Nucleus accumbens (tissue), 56 donors: ENCODE measurements at places on chromosomes 13 and 19.

DNA sequence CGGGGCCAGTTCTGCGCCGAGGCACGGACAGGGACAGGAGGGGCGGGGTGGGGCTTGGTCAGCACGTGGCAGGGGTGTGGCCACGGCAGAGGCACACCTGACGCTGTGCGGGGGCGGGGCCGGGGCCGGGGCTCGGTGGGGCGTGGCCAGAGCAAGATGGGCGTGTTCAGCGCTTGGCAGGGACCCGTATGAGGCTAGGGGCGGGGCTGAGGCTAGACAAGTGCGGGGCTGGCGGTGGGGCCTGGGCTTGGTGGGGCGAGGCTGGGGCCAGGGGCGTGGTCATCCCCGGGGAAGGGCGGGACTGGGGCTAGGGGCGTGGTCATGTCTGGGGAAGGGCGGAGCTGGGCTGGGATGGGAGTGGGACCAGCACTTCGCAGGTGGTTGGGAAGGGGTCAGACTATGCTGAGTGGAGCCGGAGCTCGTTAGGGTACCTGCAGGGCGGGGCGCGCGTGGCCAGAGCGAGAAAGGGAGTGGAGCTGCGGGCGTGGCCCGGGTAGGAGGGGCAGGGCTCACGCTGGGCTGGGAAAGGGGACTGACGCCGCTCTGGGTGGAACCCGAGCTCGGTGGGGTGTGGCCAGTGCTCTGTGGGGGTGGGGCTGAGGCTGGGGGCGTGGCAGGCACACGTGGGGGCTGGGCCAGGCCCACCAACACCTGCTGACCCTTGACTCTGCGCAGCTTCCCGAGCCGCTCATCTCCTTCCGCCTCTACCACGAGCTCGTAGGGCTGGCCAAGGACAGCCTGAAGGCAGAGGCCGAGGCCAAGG is 12.8 kb downstream of the POLR2E start:
- DNase-seq, result no peak

DNA sequence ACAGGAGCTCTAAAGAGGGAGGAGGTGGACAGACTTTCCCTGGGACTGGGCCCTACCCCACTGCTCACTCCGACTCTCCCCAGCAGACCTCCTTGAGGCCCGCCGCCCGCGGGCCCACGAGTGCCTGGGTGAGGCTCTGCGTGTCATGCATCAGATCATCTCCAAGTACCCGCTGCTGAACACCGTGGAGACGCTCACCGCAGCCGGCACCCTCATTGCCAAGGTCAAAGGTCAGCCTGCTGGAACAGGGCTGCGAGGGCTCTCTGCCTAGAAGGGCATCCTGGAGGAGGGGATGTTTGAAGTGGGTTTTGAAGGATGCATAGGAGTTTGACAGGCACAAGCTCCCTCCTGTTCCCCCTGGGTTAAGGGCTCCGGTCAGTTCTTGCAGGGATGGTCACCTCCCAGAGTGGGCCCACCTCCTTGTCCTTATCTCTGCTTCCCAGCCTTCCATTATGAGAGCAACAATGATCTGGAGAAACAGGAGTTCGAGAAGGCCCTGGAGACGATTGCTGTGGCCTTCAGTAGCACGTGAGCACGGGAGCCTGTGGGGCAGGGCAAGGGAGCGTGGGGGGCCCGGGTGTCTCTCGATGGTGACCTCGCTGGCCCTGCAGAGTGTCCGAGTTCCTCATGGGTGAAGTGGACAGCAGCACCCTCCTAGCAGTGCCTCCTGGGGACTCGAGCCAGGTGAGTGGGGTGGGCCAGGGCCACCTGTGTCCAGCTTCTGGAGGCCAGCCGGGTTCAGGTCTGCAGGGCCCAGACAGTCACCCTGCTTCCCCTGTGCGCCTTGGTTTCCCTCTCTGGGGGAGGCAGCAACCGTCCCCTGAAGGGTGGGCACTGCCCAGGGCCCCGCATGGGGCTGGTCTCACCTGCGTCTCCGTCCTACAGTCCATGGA is 6.3 kb downstream of the ARHGAP45 start:
- DNase-seq, result no peak

GRCh38 chr19:53518716-53519115 is 19.2 kb upstream of the ZNF331 start:
- DNase-seq, result no peak

GRCh38 chr19:44848036-44848811 is 2.1 kb downstream of the NECTIN2 start:
- DNase-seq, result no peak

- no peak for DNase-seq
Observed at GRCh38 chr13:114112826-114113322, 19.5 kb downstream of the RASA3 start.

DNA sequence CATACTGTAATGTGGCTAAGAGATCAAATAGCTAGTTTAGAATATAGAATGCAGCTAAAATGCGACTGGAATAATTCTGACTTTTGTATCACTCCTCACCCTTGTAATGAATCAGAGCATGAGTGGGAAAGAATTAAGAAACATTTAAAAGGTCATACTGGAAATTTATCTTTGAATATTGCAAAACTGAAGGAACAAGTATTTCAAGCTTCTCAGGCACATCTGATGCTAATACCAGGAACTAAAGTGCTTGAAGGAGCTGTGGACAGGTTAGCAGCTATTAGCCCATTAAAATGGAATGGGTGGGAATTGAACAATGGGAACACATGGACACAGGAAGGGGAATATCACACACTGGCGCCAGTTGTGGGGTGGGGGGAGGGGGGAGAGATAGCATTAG is 144.2 kb upstream of the ZNF91 start:
- DNase-seq, result no peak

GRCh38 chr13:113364901-113365582 is 1.1 kb upstream of the GRTP1 start:
- DNase-seq, result no peak

DNA sequence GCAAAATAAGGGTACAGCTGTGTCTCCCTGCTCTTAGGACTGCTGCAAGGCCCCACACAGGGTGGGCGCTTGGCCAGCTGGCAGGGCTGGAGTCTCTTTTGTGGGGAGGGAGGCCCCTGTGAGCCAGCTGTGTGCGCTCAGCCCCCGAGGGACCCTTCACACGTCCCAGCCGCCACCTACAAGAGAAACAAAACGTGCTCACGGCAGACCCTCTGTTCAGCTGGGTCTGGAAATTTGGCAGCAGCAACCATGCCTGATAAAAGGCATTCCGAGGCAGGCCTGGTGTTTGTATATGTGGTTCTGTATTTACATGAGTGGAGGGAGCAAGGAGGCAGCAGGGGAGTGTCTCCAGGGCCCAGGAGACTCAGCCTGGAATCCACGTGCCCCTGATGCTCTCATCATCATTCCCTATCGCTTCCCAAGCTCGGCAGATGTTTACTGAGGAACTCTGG is 49.7 kb downstream of the CRTC1 start:
- no peak for DNase-seq

GRCh38 chr13:104796581-104796980 is 1730.4 kb upstream of the SLC10A2 start:
- DNase-seq, result no peak

DNA sequence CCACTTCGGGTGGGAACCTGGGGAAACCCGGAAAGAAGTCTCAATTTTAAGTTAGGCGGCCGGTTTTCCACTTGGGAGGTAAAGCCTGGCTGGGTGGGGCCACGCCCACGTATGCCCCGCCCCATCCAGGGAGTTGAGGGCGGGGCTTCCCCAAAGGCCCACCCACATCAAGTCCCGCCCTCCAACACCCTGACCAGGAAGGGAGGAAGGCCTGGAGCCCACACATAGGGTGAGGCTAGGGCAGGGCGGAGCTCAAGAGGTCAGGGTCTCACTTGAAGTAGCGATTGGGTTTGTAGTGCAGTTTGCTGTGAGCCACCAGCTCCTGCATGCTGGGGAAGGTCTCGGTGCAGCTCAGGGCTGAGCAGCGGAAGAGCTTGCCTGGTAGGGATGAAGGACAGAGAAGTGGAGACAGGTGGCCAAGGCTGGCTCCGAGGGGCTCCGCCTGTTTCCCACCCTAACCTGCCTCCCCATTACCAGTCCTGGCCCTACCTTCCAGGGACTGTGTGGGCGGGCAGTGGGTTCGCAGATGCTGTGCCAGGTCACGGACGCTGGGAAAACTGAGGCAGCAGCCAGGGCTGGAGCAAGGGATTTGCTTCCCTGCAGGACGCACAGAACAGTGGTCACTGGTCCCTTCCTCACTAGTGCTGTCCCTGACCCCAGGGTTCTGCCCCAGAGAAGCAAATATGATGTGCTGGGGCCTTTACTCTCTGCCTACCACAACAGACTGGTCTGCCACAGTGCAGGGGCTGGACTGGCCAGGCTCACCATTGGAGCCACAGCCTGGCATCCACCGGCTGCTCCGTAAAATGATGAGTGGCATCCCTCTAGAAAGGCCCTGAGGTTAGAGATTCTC is 1.6 kb downstream of the ZNF414 start:
- DNase-seq, result no peak

GRCh38 chr19:55526216-55527196 is 10.4 kb downstream of the SBK2 start:
- DNase-seq, result no peak

DNA sequence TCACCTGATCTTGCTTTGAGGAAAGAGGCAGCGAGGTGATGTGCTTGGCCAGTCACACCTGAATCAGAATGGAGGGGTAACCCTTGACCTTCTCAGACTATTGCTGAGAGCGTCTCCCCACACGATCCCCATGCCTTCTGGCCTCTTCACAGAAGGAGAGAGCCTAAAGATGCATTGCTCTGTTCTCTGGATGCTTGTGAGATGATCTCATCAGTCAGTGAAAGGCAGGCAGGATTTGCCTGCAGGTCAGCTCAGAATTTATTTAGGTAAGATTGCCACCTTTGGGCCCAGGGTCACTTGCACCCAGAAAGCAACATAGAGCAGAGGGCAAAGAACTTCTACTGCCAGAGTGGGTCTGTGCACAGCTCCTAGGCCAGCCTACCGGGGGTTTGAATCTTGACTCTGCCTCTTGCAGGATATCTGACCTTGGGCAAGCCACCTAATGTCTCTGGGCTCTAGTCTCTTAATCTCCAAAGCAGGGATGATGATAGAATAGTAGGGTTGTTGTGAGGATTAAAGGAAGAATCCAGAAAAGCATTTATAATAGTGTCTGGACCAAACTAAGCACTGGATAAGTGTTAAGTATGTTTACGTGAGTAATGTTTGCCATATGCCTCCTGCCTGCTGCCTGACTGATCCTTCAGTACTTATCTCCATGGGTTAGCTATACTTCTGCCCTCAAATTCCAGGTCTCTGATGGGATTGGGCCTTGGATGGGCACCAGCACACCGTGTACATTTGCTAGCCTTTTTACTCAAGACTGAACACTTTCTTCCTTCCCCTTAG is 8.4 kb upstream of the FLT1 start:
- DNase-seq, result no peak

DNA sequence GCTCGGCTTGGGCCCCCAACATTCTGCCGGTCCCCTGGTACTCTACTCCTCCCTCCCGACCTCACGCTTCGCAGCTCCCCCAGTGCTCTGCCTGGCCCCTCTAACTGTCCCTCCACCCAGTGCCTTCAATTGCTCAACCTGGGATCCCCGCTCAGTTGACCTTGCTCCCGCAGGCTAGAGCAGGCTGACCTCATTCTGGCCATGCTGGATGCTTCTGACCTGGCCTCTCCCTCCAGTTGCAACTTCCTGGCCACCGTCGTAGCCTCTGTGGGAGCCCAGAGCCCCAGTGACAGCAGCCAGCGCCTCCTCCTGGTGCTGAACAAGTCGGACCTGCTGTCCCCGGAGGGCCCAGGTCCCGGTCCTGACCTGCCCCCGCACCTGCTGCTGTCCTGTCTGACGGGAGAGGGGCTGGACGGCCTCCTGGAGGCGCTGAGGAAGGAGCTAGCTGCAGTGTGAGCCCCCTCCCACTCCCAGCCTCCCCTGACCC is 3.6 kb downstream of the GTPBP3 start:
- no peak for DNase-seq

DNA sequence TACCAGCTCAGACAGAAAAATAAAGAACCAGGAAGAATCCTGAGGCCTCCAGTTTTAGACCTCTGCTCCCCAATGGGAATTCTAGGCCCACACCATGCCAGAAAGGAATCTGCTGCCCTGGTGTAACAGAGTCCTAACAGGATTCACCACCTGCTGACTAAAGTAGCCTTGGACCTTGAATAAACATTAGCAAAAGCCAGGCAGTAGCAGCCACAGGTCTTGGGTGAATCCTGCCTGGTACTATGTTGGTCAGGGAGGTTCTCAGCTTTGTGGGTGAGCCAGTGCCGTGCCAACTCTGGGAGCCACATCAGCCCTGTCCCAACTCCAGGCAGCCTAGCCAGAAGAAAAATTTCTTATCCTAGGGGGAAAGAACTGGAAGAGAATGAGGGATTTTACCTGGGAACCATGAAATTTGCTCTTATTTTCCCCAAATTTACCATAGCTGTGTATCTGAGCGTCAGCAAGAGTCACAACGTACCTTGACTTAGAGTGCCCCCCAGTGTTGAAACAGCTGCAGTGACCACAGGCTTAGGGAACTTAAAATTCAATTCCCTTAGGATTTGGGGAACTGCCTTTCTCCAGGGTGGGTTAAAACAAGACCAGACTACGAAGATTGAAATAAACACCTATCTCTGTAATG is 1895.6 kb upstream of the PRR20A start:
- DNase-seq, result no peak

DNA sequence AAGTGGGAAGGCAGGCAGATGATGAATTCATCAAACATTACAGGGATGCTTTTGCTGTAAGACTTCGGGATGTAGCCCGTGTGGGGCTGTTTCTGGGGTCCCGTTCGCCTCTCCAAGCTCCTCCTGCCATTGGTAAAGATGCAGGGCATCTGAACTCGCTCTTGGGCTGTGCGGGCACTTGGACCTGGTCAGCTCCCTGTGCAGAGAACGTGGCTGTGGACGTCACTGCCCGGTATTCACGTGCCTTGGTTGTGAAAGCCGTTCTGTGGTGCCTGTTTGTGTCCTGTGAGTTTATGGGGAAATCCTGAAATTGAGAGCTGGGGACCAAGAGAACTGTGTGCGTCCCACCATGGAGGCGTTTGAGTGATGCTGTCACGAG is 5.4 kb downstream of the TFDP1 start:
- no peak for DNase-seq

DNA sequence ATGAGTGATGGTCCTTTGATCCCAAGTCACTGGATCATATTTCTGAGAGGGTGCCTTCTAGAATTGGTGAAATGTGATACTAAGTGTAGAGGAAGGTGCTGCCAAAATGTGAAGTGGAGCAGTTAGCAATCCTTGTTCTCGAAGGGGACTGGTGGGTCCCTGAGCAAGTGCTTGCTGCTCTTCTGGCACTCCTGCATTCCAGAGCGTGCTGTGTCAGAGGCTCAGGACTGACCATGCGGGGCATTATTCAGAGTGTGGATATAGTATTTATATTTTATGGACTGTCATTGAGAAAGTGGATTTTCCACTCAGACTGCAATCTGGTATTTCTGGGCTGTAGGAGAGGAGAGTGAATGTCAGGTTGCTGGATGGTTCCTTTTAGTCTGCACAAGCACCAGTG is 152.6 kb upstream of the KL start:
- DNase-seq, result no peak

DNA sequence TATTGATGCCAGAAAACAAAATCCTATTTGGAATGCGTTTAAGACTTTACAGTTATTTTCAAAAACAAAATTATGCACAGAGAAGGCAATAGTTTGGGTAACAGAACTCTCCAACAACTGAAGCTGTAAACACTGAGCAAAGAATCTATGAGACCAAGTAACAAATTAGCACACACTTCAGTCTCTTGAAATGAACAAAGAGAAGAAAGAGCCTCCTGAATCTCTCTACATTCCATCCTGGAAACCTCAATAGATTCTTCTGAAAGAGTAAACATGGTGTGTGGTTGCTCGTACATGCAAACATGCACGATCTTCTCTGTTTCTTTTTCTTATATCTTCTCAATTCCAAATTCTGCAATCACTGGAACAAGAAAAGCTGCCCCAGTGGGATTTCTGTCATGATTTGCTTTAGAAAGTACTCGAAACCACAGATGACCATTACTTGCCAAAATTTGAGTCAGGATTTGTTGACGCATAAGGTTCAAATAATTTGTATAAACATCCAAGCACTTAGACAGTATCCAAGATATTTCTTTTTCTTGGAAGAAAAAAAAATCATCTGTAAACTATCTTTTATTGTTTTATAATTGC is 137.9 kb upstream of the DACH1 start:
- DNase-seq, result no peak
